ENCODE measurements at places on chromosomes 7 and 10. TPM values are rescaled to one million over a fixed set of nuclear protein-coding genes. Genes with fewer than 3 reads are reported as not detected.

FGFBP3 gene
- 2.3 TPM for total RNA-seq

TBXAS1 gene
- 24.0 TPM for total RNA-seq

ZNF138 gene
- total RNA-seq, result 4.6 TPM

TET1 gene
- 1.3 TPM for total RNA-seq

HOXA9 gene
- total RNA-seq, result 0.11 TPM

OR9A2 gene
- total RNA-seq, result 0.82 TPM

NME8 gene
- total RNA-seq, result 0.77 TPM

OR2A7 gene
- total RNA-seq, result 19.5 TPM

NRAP gene
- total RNA-seq, result not detected

EPO gene
- total RNA-seq, result not detected

CYP2C19 gene
- total RNA-seq, result not detected

TMEM140 gene
- 19.7 TPM for total RNA-seq

KCNH2 gene
- 2.0 TPM for total RNA-seq

DEPP1 gene
- total RNA-seq, result 37.0 TPM

PCLO gene
- total RNA-seq, result 8.3 TPM

TBX20 gene
- total RNA-seq, result 0.11 TPM

LYZL1 gene
- total RNA-seq, result not detected

PROSER2 gene
- 8.2 TPM for total RNA-seq

AKR1C8 gene
- total RNA-seq, result 0.46 TPM

NPS gene
- total RNA-seq, result not detected

AKR1C4 gene
- not detected for total RNA-seq

ACHE gene
- 8.2 TPM for total RNA-seq

MYOF gene
- 111 TPM for total RNA-seq

MRPL32 gene
- total RNA-seq, result 34.4 TPM

DNAH11 gene
- 12.8 TPM for total RNA-seq

Measured in lung (tissue), 17 donors.